ENCODE measurements at places on chromosomes 1 and 21. TPM values are rescaled to one million over a fixed set of nuclear protein-coding genes. Genes with fewer than 3 reads are reported as not detected.

DNA sequence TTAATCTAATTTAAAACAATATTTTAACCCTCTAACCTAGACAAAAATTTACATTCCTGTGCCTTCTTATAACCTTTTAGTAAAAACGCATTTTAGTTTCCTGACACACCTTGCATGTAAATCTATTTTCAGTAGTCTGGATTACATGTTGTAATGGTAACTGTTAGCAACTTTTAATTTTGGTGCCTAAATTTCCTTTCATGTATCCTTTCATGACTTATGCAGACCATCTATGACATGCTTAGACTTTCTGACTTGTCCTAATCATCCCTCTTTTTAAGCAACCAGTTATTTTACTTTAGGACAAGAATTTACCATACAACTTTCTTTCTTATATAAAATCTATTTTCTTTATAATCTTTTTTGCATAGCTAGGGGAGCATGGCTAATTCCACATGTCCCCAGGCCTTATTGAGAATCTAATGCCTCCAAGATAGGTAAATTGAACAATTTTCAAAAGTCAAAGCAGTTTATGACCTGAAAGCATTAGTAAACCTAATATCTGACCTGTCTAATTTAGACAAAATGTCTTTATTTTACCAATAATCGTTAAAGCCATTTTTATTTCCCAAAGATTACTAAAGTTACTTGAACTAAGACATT lies 57.5 kb upstream of the IL12RB2 start:
- DNase-seq: no peak

DNA sequence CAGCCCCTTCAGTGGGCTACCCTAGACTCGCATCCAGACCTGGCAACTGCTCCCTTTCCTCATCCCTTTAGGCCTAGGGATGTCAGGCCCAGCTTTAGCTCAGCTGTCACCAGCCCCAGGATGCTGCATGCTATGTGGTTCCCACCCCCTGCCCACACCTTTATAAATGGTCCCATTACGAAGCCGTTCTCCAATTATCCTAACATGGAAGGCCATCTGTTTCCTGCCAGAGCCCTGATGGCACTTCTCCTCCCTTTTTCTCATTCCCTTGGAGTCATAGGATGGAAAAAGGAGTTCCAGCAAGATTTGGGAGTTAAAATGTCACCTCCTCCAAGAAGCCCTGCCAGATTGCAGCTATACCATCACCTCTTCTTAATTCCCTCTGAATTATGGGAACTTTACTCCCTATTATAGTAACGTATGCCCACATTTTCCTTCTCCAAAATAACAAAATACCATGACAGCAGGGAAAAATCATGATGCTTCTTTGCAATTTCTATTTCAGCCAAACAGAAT lies 205.0 kb upstream of the GRIK3 start:
- DNase-seq: no peak

DNA sequence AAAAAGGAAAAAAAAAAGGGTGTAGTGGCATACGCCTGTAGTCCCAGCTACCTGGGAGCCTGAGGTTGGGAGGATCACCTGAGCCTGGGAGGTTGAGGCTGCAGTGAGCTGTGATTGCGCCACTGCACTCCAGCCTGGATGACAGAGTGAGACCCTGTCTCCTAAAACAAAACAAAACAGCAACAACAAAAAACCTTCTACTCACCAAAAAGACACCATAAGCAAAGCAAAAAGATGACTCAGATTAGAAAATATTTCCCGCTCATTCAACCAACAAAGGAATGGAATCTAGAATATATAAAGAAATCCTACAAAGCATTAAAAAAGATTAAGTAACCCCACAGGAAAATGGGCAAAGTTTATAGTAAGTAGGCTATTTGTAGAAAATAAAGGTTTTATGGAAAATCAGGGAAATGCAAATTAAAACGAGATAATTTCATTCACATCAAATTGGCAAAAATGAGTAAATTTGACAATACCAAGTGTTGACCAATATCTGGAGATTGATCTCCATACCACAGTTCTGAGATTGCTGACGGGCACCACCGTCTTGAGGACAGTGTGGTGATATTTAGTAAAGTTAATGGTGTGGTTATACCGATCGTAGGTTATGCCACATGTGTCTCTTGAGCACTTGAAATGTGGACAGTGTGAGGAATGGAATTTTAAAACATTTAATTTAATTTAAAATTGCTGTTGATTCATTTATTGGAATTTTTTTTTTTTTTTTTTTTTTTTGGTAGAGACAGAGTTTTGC lies 54.0 kb downstream of the PIK3CD start:
- no peak for DNase-seq

- DNase-seq: no peak
These were observed 18.7 kb upstream of the IL19 start for GRCh38 chr1:206751891-206752290.

DNA sequence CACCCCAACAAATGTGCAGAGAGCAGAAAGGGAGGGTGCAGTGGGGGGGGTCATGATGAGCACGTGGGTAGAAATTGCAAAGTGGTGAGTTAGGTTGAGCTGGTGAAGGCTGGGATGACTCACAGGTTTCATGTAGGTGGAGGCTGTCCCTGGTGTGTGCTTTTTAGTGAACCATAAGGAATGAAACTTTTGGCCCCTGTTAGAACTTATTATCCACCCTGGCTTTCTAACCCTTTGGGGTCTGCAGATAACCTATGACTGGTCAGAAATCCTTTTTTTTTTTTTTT lies 46.9 kb downstream of the DOP1B start:
- no peak for DNase-seq

ZNF670 gene
- total RNA-seq: 1.1 TPM

DNA sequence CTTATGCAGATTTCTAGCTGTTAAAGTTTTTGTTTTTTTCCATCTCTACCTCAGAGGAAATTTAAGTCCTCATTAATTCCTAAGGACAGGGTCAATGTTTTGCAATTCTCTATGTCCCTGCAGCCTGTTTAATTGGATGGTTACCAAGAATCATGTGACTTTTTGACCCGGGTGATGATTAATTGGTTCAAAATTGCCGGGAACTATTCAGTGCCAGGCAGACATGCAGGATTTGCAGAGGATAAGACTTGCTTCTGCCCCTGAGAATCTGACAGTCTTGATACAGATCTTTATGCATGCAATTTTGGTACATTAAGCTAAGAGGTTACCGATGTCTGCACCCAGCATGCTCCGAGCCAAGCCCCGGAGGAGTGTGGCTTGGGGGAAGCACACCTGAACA lies 87.9 kb downstream of the PLPP3 start:
- DNase-seq: no peak

DNA sequence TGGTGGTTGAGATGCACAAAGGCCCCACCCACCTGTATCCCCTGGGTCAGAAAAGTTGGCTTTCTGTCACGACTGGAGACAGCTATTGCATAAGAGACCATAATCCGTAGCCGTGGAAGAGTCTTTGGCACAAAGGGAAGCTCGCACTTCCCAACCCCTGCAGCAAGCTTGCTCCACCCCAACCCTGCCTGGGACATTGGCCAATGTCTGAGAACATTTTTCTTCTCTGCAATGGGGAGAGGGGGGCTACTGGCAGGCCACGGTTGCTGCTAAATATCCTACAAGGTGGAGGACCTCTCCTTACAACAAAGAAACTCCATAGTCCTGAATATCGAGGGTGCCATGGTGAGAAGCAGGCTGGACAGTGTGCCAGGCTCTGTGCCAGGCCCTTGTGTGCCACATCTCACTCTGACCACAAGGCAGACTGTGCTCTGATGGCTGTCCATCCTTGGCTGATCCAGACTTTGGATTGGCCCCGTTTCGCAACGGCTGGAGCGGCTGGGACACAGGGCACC lies 104.1 kb downstream of the CSMD2 start:
- DNase-seq: no peak

All from hematopoietic multipotent progenitor cell (in vitro differentiated cells).